ENCODE measurements at places on chromosomes 6 and 20.

GRCh38 chr6:31652925-31653724, 664 bp upstream of the BAG6 start:
- DNase-seq = peak; percentile 74

- DNase-seq = no peak
Observed at GRCh38 chr6:39189915-39190544, 39.2 kb downstream of the KCNK5 start.

- no peak for DNase-seq
Observed at GRCh38 chr6:120966321-120966720, 368.0 kb downstream of the TBC1D32 start.

GRCh38 chr20:3661060-3661813, 2.0 kb downstream of the GFRA4 start:
- DNase-seq = no peak

DNA sequence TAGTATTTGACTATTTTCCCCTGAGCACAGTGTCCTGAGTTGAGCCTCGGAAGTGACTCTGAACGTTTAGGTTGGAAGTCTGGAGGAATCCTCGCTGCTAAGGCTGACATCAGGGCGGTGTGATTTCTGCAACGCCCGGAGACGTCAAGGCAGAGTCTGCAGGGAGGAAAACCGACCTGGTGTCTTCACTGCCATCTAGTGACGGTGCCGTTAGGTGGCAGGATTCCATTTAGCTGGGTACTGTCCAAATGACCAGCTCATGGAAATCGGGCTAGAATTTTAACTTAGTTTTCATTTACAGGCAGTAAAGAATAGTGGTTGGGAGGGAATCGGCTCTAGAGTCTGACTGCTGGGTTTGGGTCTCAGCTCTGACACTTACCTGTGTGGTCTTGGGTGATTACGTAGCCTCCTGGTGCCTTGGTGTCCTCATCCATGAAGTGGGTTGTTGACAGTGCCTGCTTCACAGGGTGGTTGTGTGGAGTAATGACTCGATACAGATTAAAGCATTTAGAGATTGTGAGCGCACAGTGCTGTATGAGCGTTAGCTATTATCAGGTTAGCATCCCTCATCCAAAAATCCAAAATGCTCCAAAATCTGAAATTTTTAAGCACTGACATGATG, 35.0 kb downstream of the FOXF2 start:
- DNase-seq = peak; percentile 12

- no peak for DNase-seq
Observed at GRCh38 chr6:98467902-98468301, 366.5 kb upstream of the POU3F2 start.

DNA sequence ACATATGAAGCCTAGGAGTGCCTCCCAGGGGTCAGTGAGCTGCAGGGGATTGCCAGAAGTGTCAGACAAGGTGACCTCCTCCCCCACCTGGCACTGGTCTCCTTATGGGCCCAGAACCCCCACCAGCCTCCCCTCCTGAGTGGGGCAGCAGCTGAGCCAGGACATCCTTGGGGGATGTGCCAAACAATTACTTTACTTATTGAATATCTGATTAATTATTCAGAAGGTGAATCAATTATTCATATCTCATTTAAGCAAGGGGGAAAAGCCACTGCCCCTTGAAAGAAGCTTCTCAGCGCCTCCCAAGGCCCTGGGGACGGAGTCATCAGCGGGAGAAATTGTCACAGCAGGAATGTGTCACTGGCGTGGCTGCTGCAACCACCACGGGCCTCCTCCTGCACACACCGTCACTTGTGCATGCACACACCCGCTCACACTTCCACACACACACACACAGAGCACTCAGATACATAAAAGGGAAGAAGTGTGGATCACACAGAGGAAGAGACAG, 123.4 kb upstream of the MAFB start:
- DNase-seq = no peak

GRCh38 chr20:61776491-61777075, 289.1 kb downstream of the TAF4 start:
- DNase-seq = no peak

GRCh38 chr6:3363296-3364025, 93.4 kb downstream of the SLC22A23 start:
- DNase-seq = no peak

DNA sequence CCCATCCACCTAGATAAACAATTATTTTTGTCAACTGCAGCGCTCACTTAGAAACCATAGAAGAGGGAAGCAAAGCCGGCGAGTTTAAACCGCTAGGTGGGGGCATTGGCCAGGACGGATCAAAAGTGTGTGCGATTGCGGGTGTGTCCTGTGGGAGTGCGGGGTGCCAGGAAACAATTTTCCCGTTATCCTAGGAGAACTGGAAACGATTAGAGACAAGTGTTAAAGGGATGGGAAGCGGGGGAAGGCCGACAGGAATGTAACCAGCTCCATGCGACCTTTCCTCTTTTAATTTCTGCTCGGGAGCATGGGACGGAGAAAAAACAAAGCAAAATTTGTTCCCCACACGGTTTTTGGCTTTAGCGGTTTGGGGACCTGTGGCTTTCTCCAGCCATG, 2.8 kb upstream of the HTR1B start:
- DNase-seq = no peak

- DNase-seq = no peak
Observed at GRCh38 chr6:90183587-90184333, 112.9 kb downstream of the BACH2 start.

DNA sequence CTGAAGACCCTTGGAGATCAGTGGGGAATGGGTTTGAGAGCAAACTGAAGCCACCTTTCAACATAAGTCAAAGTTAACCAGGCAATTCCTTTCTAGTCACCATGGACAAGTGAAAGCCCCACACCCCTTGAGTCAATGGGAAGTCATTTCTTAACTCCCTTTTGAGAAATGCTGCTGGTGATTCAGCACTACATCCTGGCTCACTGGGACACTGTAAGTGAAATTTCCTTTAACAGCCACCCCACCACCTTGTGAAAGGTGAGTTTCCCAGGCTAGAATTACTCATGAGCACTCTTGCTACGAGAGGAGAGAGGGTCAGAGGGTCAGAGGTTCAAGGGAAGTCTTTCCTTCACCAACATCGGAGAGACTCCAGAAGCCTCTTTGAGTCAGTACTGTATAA, 93.3 kb upstream of the MARCKS start:
- DNase-seq = no peak

DNA sequence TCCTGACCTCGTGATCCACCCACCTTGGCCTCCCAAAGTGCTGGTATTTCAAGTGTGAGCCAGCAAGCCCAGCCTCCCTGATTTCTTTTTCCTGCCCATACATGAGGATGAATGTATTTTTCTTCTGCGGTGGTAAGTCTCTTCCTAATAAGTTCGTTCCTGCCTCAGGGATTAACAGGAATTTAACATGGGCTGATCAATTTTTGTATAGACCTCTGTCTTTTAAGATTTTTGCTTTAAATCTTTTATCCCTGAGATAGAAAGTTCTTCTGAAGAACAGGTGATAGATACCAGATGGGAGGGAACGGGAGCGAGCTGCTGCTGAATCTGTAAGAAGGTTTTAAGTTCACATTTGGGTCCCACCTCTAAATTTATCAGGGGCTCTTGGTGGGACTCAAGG, 7.0 kb upstream of the ZNFX1 start:
- DNase-seq = no peak

GRCh38 chr6:1094306-1094705, 217.6 kb upstream of the FOXQ1 start:
- DNase-seq = no peak

DNA sequence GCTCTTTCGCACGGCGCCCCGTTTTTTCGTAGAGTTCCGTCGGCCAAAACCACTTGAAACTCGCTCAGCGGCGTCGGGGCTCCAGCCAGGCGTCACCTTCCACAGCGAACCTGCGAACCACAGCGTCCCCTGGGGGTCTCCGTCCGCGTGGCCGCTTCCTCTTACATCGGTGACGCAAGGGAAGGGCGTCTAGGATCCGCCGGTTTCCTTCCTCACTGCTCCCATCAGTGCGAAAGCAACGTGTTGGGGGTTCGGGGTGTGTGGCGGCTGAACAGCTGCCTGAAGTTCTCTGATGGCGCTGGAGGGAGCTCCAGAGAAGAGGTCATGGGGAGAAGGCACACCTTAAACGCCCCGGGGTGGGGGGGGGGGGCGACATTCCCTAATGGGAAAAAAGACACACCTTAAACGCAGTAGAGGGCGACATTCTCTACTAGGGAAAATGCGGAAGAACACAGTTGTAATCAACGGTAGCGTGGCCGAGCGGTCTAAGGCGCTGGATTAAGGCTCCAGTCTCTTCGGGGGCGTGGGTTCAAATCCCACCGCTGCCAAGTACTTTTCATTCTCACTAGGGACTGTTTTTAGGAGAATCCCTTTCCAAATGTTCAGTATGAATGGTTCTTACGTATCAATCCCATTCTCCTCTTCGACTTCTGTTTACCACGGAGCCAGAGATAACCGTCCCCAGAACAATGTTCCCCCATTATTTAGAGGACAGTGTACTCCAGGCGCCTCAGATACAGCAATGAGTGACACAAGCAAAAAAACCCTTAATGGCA, 16.4 kb downstream of the ZNF311 start:
- DNase-seq = peak; percentile 66

- DNase-seq = no peak
Observed at GRCh38 chr20:38927902-38928578, 1.8 kb downstream of the FAM83D start.

DNA sequence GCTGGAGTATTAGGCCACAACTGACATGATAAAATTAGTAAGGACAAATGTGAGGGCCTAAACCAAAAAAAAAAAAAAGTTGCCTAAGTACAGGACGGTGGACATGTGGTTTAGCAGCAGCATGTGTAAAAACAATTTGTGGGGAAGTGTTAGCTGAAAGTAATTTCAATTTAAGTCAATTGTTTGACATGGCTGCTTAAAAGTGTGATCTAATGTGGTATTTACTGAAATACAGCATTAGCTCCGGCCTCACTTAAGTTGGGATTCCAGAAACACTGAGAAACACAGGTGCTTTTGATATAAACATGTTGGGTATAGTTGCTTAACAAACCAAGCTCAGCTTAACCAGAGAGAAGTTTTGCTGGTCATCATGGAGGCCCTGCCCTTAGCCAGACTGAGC, 119.7 kb downstream of the FYN start:
- no peak for DNase-seq

DNA sequence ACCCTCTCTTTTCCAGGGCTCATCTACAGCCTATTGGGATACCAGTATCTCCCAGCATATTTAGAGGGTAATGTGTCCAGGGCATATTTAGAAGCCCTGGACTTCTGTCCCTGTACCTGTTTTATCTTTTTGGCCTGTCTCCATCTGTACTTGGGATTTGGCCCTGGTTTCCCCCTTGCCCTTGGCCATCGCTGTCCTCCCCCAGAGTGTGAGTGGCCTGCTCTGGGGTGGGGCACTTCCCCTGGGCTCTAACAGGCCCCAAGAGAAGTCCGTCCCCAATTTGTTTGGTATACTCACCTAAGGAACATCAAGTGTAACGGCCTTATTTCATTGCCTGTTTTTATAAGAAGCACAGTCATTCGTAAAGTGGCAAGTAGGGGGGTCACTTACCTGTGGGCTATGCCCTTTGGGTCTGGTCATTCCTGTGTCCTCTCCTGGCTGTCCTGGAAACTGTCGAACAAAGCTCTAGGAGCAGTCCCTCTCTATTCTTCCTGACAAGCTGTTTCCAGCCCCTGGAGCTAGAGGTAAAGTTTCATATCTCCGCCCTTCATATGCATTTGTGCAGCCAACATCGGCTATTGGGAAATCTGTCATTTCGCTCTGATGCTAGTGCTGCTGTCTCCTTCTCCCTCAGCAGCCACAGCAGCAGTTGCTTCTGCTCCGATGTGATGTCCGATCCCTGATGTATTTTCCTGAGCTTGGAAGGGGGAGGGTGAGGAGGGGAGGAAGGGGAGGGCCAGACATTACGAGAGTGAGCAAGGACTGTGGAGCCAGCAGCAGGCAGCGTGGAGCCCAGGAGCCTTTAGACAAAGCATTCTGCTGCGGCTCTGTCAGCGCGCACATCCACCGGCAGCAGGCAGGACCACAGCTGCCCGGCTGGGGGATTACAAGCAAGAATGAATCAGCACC, 83.4 kb downstream of the TCP11 start:
- DNase-seq = no peak

GRCh38 chr6:57283911-57284455, 33.4 kb upstream of the PRIM2 start:
- no peak for DNase-seq

DNA sequence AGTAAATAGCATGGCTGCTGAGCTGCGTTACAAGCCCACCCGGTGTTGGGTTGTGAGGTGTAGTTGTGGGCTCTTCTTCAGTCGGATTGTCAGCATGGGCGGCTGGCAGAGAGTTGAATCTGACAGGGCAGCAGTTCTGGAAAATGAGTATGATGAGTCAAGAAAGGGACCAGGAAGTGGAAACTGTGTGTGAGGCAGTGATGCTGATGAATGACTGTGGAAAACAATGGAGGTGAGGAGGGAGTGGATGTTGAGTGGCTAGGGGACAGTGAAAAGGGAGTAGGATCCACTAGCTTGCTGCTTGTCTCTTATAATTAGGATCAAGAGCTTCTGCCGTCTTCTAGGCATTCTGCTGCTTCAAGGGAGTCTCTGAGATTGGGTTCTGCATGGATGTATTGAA, 154.3 kb downstream of the ESR1 start:
- DNase-seq = no peak

GRCh38 chr20:42261766-42262270, 643.6 kb upstream of the CHD6 start:
- DNase-seq = no peak

DNA sequence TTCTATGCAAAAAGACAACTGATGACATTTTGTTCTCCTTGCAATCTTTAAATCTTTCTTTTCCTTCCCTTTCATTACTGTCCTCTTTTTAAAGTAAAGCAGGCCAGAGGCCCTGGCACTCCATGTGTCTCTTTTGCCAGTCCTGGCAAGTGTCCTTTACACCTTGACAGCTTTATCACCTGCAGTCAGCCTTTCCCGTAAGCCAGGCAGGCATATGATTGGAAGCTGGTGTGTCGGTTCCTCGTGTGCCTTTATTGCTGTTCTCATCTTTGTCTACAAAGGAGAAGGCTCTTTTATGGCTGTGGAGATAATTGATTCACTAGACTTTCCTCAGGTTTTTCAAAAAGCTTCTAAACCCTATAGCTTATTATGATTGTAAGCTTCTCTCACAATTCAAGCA, 162.3 kb upstream of the FBXL4 start:
- DNase-seq = no peak

GRCh38 chr20:10094566-10095173, 59.9 kb downstream of the ANKEF1 start:
- no peak for DNase-seq

DNA sequence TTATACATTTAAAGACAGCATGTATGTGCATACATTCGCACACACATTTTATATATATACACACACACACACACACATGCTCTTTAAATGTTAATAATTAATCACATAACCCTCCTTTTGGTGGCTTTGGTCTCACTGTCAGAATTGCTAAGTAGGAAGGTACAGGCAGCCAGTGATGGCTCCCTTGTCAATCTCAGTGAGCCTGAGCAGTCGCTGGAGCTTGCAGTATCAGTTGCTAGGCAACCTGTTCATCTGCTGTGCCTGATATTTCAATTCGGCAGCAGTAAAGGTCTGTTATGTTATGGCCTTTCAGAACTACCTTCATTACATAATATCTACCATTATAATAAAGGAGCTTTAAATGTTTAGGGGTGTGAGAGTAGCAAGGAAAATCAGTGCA, 374.3 kb downstream of the LMBRD1 start:
- DNase-seq = no peak
